Fibroblast of skin of back (primary cell): ENCODE measurements at places on chromosomes 1 and 21.

DNA sequence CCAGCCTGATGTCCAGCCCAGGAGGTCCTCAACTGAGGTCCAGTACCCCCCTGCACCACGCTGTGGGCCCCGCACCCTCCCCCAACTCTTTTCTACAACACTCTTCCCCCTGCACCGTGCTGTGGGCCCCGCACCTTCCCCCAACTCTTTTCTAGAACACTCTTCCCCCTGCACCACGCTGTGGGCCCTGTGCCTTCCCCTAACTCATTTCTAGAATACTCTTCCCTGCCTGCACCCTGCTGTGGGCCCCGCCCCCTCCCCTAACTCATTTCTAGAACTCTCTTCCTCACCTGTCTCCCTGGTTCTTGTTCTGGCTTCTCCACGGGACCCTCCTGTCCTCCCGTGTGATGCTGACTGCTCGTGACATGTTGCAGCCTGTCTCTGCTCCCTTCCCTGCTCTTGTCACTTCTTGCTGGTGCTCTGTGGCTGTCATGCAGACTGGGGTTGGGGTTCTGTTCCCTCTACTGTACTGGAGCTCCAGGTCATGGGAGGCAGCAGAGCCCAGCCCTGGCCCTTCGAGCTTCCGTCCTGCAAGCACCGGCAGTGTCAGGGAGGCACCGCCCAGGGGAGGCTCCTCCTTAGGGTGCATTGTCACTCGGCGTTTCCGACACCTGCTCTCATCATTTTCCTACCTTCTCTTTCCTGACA, 160.1 kb upstream of the COL6A1 start:
- DNase-seq: no peak

- DNase-seq: no peak
Measured at GRCh38 chr1:206779638-206780037, 7.3 kb upstream of the IL10 start.

GRCh38 chr1:111989531-111990025, at the start of gene KCND3:
KCND3 (minus strand) TSS chr1:111989668.
- peak; percentile 50 for DNase-seq

GRCh38 chr1:156911577-156912298, 8.7 kb upstream of the LRRC71 start:
- no peak for DNase-seq

DNA sequence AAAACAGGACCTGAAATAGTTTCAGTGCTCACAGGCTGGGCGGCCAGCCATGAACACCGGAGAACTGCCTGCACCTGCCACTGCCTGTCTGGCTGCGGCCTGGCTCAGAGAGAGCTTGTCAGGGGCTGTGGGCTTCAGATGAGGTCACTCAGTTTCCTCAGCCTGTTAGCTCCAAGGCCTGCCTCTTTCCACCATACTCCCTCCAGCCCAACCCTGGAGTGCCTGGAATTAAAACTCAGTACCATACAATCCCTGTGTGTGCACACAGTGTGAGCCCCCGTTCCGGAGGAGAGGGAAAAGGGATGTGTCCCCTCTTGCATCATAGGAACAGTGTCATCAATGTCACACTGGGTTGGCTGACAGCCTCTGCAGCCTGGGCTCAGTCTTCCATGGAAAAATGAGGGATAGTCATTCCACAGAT, 16.2 kb downstream of the CACNA1S start:
- DNase-seq: no peak

DNA sequence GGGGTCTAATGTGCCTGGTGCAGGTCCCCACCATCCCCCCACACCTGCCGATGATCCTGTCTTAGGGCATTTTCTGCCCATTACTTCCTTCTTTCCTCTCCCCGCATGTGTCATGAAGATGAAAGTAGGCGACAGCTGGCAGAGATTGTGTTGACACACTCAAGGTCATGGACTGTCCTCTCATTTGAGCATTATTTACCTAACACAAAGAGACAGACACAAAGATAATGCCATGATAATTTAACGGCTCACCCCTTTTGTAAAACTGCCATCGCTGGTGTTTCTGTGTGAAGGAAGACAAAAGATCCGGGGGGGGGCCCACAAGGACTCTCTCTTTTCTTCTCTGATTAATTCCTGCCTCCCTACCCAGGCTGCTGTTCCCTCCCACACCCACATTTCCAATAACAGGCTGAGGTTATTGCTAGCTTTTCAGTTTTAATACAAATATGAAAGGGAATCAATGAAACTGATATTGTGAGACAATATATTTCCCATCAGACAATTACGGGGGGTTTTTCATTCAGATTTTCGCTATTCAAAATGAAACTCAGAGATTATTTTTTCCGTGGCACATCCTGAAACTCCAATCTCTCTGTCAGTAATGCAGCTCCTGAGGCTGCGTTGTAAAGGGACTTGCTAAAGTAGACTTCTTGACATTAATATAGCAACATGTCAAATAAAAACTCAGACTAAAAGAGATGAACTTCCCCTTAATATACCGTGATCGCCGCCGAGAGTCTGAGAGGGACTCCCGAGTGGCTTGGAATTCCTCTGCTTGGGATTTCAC, 561.1 kb downstream of the NPHP4 start:
- no peak for DNase-seq
